Adipocyte (in vitro differentiated cells): ENCODE measurements at places on chromosomes 5 and 9.

DNA sequence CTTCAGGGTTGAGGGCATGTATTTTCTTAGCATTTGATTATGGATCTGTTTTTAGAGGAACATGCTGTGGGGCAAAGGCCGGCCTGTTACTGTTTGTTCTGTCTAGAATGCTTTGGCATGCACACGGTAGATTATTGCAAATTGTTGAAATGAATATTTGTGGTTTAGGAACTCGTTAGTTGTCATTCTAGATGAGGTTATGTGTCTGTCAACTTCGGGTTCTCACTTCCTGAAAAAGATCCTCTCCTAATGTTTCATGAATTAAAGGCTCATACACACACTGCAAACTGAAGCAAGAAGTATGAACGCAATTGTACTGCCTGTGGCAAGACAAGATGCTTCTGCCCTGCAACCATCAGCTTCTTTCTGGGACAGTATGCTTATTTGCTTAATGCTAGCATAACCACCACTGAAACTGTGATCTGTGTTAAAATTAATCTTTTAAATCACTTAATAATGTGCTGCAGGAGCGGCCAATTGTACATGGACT is 99.6 kb downstream of the BASP1 start:
- DNase-seq = peak; percentile 80

GRCh38 chr9:12271421-12271891 is 421.7 kb upstream of the TYRP1 start:
- no peak for DNase-seq

DNA sequence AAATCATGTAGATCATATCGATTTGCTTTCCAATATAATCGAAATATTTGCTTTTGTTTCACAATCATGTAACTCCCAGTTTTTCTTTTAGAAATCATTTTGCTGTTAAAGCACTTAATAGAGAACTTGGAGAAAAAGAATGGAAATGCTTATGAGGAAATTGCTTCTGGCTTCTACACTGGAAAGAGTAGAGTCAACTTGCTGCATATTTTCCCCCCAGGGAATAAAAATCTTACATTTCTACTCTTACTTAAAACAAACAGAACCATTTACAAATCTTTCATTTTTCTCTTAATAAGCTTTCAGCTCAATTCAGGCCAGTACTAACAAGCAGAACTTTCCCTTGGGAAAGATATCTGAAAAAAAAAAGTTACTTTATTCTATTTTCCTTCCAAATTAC is 312.0 kb downstream of the CHSY3 start:
- peak; percentile 46 for DNase-seq

GRCh38 chr9:20722221-20722620 is 38.2 kb downstream of the FOCAD start:
- no peak for DNase-seq

DNA sequence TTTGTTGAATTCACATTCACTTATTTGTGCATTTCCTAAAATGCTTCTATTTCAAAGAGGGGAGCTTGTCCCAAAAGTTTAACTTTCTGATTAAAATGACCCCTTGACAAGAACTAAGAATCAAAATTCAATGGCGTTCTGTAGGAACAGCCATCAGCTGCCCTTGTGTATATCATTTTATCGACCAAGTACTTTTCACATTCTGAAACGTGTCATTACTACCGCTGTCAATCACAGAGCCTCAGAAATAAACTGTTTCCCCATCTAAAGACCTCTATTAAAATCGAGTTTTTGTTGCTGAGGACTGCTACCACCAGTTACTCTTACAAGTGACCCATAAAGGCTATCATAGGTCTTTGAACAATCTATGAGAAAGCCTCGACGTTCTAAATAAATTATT is 1.6 kb upstream of the FOXD1 start:
- DNase-seq = no peak

DNA sequence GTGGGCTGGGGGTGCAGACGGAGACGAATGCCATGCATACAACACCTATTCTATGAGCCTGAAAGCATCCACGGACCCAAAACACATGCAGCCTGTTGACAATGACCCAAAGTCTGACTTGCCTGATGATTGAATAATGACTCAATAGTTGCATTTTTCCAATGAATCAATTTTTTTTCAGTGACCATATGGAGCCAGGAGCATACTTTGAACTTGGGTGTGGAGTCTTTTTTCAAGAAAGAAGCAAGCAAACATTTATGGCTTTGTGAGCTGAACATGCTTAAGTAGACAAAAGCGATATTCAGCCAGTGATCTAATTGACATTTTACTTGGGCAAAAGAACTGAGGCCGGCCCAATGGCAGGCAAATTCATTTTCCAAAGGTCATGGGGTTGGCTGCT is 283.9 kb upstream of the PANK3 start:
- no peak for DNase-seq

DNA sequence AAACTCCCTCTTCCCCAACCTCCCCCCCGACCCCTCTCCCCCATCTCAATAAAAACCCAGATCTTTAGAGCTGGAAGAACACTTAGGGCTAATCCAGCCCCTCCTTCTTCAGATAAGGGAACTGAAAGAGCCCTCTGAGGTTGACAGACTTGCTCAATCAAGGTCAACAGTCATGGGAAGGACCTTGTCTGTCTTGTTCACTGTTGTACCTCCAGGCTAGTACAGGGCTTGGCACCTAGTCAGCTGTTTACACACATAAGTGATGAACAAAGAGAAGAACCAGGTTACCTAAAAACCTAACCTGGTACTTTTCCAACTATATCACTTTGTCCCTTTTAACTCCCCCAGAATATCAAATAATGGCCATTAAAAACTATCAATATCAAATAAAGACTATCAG is 2.4 kb downstream of the TTC39B start:
- no peak for DNase-seq

- DNase-seq = no peak
Observed at GRCh38 chr5:171825051-171825450, 39.4 kb downstream of the SMIM23 start.

GRCh38 chr5:51622161-51622790 is 239.0 kb downstream of the ISL1 start:
- no peak for DNase-seq

- no peak for DNase-seq
Observed at GRCh38 chr5:71905834-71906711, 187.0 kb downstream of the CARTPT start.

- DNase-seq = no peak
Observed at GRCh38 chr9:131545786-131546335, 538 bp downstream of the PRRT1B start.

DNA sequence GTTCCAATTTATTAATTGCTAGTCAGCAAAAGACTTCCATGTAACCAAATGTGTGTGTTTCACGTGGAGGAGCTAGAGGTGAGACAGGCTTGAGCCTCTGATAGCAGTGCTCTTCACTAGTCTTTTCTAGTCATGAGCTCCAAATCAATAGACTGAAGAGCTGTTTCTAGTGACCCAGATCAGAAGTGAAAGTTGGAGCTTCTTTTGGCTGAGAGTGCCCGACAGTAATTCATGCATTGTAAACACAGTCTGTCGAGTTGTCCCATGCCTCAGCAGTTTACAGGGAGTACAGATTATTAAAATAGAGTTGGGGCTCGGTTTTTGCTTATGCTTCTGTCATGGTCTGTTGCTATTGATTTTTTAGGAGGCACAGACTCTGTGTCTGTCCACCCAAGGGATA is 793.1 kb downstream of the DTWD2 start:
- DNase-seq = peak; percentile 1

DNA sequence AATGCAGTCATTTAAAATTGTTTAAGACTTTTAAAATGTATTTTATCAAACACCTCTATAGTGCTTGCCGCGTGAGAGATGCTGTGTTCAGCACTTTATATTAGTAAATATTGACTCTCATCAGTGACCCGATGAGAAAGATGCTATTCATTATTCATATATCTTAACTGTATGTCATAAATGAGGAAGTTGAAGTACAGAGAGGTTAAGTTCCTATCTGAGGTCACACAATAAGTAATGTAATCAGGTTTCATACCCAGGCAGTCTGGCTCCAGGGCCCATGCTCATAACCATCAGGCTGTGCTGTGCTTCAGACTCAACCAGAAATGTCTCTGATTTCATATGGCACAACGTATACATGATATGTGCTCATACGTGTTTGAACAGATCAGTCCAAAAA is 119.0 kb downstream of the SV2C start:
- DNase-seq = no peak

DNA sequence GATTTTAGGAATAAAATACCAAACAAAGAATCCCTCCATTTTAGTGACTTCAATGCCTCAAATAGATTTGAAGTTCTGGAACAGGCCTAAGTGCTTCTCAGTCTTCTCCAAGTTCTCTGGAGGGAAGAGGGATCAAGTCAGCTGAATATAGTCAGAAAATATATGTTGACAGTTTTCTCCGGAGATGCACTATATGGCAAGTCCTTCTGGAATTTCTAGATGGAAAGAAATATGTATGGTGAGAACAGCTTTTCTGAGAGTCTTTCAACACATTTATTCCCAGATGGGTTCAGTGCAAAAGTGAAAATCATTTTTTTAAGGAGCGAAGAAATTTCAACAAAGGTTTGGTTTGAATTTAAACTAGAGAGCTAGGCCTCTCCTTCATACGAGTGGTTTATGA is 317.4 kb upstream of the SLC30A5 start:
- no peak for DNase-seq

- DNase-seq = peak; percentile 75
Observed at GRCh38 chr9:86978922-86979474, 31.7 kb upstream of the GAS1 start.

- no peak for DNase-seq
Observed at GRCh38 chr5:178478370-178478769, 111.8 kb downstream of the COL23A1 start.
